ENCODE measurements at places on chromosomes 6 and 20. TPM values are rescaled to one million over a fixed set of nuclear protein-coding genes. Genes with fewer than 3 reads are reported as not detected.

The TULP4 gene
- 94.1 TPM for total RNA-seq

The SERAC1 gene
- total RNA-seq = 4.9 TPM

The PBOV1 gene
- not detected for total RNA-seq

The C6orf52 gene
- 1.5 TPM for total RNA-seq

The VSX1 gene
- total RNA-seq = not detected

The TFAP2A gene
- total RNA-seq = not detected

The ZSCAN26 gene
- 26.5 TPM for total RNA-seq

The HECA gene
- total RNA-seq = 161 TPM

The SNAP91 gene
- not detected for total RNA-seq

The KIAA1755 gene
- not detected for total RNA-seq

The GSTA3 gene
- total RNA-seq = not detected

The AGER gene
- 77.3 TPM for total RNA-seq

The TNF gene
- 25.0 TPM for total RNA-seq

The SCGN gene
- not detected for total RNA-seq

The GNAS-AS1 gene
- total RNA-seq = 0.94 TPM

The RREB1 gene
- total RNA-seq = 43.4 TPM

The OR12D3 gene
- not detected for total RNA-seq

Data from CD4-positive, alpha-beta memory T cell (primary cell).